Frontal cortex (tissue), 4 donors: ENCODE measurements at places on chromosomes 5 and 9. TPM values are rescaled to one million over a fixed set of nuclear protein-coding genes. Genes with fewer than 3 reads are reported as not detected.

Gene ARHGEF39
- 0.41 TPM for total RNA-seq

Gene EFCAB9
- total RNA-seq, result not detected

Gene SELENOP
- total RNA-seq, result 41.2 TPM

Gene EQTN
- total RNA-seq, result 1.6 TPM

Gene RMRP
- total RNA-seq, result 133,388 TPM

Gene NR6A1
- total RNA-seq, result 1.6 TPM

Gene ESM1
- total RNA-seq, result not detected

Gene CEP72
- total RNA-seq, result 4.5 TPM

Gene SLC25A2
- total RNA-seq, result not detected

Gene TSSK1B
- total RNA-seq, result under 0.01 TPM
